ENCODE measurements at places on chromosomes 6 and 20.

DNA sequence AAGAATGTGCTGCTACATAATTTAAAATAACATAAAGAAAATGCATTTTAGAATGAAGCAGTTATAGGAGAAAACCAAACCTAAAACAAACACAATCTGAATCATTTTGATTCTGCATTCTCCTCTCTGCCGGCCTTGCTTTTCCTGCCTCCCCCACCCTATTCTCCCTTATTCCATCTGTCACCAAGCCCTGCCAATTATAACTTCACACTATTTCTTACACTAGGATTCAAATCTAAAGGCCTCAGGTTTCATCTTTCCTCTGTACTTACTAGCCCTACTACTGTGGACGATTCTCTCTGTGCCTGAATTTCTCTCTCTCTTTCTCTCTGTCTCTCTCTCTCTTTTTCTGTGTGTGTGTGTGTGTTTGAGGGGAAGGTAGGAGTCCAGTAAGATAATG lies 18.7 kb upstream of the PRIM2 start:
- DNase-seq = no peak

- no peak for DNase-seq
These were observed 144.8 kb downstream of the TTLL2 start for GRCh38 chr6:167469672-167470071.

- DNase-seq = no peak
These were observed 135.1 kb upstream of the MYLIP start for GRCh38 chr6:15993716-15994228.

GRCh38 chr6:162116902-162117525 lies 610.6 kb downstream of the PRKN start:
- DNase-seq = no peak

GRCh38 chr6:30618270-30618797 lies 694 bp downstream of the MRPS18B start:
- DNase-seq = no peak

GRCh38 chr6:110799189-110799588 lies 16.1 kb downstream of the CDK19 start:
- DNase-seq = no peak

- DNase-seq = no peak
These were observed 28.6 kb downstream of the RIMS4 start for GRCh38 chr20:44781791-44782190.

GRCh38 chr20:59821201-59821600 lies 112.2 kb downstream of the SYCP2 start:
- no peak for DNase-seq

DNA sequence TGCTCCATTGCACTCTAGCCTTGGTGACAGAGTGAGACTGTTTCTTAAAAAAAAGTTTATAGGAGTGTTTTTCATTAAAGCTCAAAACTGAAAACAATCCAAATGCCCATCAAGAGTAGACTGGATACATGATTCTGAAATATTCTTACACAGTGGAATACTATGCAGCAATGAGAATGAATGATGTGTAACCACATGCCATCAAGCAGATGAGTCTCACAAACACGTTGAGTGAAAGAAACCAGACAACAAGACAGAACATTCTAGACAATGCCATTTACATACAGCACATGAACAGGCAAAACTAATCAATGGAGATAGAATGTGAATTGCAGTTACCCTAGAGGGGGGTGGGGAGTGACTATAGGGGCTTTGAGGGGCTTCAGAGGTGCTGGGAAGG lies 72.4 kb downstream of the TOX2 start:
- DNase-seq = no peak

- no peak for DNase-seq
These were observed 53.4 kb downstream of the SYTL3 start for GRCh38 chr6:158703111-158703836.

DNA sequence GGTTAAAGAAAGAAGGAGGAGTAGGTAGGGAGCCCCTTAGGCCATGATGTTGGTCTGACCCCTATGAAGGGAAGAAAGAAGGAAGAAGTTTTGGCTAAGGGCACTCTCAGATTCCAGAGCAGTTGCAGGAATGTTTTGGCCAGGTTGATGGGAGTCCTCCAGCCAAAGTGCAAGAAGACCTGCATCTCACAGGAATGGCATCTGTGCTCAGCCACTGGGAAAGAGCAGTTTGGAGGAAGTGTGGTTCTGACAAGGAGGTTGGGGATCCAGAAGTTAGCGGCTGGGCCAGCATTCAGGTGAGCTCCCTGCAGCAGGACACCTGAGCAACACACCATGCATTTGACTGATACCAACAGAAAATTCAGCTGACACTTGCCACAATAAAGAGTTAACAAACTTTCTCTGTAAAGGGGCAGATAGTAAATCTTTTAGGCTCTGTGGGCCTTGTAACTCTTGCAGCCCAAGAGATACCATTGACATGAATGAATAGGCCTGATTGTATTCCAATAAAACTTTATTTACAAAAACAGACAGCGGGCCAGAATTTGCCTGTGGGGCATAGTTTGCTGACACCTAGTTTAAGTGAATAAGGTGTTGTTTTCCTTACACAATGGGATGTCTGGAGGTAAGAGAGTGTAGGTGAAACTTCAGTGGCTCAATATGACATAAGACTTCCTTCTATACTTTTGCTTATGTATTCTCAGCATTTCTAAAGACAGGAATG lies 71.0 kb downstream of the EDN1 start:
- DNase-seq = no peak
